ENCODE measurements at places on chromosomes 2 and 18.

DNA sequence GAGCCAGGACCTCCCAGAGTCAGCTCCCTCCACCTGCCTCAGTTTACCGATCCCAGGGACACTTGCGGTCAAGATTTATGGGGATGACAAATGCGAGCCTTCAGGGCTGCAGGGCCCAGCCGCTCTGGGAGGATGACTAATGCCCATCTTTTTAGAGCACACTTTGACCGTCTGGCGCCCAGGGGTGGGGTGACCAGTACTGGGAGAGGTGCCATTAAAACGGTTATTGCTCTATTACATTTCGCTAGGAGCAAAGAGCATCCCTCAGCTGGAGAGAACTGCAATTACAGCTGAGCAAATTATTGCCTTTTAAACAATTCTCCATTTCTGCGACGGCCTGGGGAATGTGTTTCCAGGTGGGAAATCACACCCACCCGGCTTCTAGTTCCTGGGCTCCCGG is 42.6 kb upstream of the HPCAL1 start:
- DNase-seq, result no peak

GRCh38 chr18:3329872-3330271 is 67.9 kb downstream of the MYL12B start:
- no peak for DNase-seq

DNA sequence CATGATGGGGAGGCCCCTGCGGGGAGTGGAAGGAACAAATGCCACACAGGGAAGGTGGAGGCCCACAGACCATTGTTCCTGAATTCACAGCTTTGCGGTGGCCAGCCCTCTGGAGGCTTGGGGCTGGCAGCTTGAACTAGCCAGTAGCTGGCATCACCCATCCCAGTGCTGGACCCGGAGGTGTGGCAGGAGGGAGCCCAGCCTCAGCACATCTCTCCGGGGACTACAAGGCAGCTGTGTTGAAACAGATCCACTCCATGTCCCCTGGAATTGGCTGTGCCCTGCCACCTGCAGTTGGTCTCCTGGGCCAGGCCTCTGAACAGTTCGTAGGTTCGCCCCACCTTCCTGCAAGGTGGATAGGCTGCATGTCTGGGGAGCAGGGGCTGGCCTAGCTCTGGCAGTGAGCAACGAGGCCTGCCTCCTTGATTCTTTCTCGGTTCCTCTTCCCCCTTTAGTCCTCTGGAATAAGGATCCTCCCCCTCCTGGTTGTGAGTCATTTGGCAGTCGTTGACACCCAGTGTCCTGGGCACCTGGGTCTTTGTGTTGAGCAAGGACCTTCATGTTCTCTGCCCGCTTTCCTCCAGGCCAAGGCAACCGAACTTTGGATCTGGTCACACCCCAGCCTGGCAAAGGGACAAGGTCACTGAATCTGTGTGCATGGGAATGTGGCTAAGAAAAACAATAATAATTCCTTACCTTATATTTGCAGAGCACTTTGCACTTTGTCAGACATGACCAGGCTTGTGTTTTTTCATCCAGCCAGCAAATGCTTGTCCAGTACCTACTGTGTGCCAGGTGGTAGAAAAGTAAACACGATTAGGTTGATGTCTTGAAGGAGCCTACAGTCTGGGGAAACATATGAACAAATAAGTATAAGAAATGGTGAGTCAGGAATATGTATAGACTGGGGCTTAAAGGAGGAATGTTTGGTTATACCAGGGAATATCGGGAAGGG is 55.0 kb upstream of the MCFD2 start:
- peak; percentile 54 for DNase-seq

DNA sequence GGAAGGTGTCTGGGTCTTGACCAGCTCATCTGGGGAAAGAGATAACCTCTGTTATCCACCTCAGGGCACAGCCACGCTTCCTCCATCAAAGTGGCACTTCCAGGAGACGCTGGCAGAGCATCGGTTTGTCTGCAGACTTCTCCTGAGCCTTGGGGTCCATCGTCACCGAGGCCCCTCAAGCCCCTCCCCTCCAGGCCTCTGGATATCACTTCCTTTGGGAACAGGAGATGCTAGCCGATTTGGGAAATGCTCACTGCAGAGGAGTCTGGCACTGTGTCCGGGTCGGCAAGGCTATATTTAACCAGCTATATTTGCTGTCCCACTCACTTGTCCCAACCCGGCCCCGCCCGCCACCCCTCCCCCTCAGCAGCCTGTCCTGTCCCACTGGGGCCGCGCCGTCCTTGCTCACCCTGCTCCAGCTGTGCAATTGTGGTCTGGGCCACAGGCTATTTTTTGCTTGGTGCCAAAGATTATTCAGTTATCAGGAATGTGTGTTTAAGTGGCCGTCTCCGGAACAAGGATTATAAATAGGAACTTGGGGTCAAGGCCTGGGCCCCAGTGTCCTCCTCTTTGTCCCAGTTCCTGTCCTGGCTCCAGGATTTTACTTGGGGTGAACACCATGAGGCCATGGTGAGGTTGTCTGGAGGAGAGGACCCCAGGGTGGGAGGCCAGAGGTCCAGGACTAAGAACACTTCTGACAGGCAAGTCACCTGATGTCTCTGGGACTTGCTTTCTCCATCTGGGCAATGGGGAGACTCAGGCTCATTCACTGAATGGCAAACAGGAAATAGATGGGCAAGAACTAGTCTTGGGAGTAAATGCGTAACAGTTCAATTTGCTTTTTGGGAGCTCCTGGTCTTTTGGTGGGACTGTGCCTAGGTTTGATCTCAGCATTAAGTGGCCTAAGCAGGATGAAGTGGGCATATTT is 263.6 kb downstream of the DYSF start:
- DNase-seq, result peak; percentile 92

DNA sequence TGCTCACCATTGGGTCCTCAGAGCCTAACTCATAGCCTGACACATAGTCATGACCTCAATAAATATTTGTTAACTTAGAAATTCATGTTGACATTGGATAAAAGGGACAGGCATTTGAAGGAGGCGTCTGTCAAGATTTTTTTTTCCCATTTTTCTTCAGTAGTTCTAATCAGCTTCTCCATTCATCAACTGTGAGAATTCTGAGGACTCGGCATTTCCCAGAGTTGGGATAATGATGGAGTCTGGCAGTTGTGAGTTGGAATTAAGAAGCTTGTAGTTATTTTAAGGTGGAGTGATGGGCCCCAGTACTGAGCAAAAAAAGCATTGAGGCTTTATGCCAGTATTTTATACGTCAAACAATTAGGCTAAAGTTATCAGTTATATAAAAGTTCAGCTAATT is 4.6 kb downstream of the SPATS2L start:
- DNase-seq, result no peak

All from right cardiac atrium (tissue), 5 donors.